ENCODE measurements at places on chromosomes 5 and 9.

DNA sequence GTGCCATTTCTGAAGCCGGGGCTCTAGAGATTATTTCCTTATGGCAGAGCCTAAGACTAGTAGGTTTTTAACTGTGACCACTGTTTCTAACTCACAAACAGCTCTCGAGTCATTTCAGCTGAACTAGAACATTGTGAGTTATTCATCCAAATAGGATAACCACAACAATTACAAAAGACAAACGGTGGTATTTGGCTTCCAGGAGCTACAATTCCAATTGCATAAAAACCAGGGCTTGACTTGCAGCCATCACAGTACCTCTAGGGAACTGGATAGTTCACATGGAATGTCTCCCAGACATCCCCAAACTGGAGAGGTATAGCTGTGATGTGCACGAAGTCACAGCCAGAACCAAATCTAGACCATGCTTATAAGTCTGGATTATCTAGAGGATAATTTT lies 224.8 kb downstream of the FAM114A2 start:
- no peak for DNase-seq

- DNase-seq, result no peak
Observed at GRCh38 chr9:35395706-35396101, 94.2 kb upstream of the RUSC2 start.

DNA sequence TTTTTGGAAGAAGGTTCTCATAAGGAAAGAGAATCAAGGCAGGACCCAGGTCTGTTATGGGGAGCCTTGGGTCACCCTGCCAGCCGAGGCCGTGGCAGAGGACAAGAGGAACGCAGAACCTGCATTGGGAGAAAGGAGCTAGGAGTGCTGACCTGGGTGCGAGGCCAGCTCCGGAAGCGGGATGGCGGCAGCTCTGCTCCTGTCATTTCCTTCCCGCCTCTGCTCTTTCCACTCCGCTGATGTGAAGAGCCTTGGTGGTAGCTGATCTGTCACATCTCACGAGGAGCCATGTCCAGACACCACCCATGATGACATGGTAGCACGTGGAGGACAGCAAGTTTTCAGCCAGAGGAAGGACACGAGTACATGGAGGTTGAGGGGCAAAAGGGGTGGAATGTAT lies 109.5 kb upstream of the COL5A1 start:
- peak; percentile 49 for DNase-seq

DNA sequence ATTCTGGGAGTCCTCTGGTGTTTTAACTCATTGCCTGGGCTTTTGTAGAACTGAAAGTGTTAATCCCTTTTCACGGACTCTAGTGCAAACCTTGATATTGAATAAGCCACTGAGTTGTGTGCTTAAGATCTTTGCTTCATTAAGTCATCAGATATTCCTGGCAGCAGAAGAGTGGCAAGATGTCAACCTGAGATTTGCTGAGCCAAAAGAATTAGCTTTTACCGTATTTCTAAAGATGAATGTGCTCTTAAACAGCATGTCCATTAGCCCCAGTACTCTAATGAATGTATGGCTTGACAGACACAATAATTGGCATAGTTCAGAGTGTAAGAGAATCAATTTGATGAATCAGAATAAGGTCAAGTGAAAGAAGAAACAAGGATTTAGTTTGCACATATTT lies 87.2 kb upstream of the CDH6 start:
- no peak for DNase-seq

- no peak for DNase-seq
Observed at GRCh38 chr9:11992866-11993265, 700.3 kb upstream of the TYRP1 start.

DNA sequence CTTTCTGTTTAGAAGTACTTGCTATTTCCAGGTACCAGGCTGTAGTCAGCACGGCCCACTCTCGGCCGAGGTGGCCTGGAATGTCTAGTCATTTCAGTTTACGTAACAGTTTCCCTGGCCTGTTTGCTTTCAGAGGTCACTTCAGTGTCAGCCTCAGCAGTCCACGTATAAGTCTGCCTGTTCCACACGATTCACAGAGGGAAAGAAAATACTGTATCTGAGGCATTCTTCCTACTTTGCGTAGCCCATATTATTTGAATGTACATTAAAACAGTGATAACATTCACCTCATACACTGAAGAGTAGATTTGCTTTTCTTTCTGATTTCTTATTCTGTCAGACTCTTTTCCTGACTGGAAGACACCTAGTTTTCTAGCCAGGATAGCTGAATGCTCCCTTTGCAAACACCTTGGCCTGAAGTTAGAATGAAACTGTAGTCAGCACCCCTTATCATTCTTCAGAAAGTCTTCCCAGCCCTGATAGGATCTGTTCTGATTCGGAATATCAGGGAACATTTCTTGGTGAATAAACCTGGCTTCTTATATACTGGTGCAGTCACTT lies 140.9 kb downstream of the AOPEP start:
- DNase-seq, result no peak

- DNase-seq, result no peak
Observed at GRCh38 chr9:14157191-14157590, 156.8 kb downstream of the NFIB start.

- DNase-seq, result no peak
Observed at GRCh38 chr9:69168709-69169217, 5.3 kb upstream of the TJP2 start.

GRCh38 chr9:14277761-14278160 lies 36.2 kb downstream of the NFIB start:
- DNase-seq, result no peak

DNA sequence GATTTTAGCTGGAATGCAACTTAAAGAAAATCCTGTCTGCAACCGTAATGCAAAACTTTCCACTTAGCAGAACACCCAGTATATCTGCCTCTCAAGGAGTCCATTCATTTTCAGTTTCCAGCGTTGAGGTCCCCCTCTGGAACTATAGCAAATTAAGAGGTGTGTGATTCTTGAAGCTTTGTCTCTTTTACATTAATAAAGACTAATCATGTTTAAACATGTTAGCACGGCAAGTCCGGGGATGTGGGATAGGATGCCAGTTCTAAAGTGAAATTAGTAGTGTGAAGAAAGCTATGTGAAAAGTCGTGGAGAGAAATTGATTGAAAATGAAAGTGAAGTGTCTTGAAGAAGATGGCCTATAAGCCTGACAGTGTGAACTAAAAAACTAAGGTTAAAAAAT lies 429.1 kb downstream of the NR2F1-AS1 start:
- no peak for DNase-seq

DNA sequence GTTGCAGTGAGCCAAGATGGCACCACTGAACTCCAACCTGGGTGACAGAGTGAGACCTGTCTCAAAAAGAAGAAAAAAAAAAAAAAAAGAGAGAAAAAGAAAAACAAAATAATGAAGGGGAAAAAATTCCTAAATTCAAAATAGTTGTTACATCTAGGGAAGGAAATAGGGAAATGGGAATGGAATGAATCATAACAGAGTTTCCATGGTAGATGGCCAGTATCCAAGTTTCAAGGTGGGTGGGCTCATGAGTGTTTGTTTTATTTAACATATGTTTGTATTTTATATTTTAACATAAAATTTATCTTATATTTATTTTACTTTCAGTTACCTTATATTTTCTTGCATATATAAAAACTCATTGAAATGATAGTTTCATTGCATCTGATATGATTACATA lies 215.6 kb downstream of the ARHGEF28 start:
- DNase-seq, result no peak

- DNase-seq, result no peak
Observed at GRCh38 chr5:126852091-126852571, 75.2 kb downstream of the LMNB1 start.

DNA sequence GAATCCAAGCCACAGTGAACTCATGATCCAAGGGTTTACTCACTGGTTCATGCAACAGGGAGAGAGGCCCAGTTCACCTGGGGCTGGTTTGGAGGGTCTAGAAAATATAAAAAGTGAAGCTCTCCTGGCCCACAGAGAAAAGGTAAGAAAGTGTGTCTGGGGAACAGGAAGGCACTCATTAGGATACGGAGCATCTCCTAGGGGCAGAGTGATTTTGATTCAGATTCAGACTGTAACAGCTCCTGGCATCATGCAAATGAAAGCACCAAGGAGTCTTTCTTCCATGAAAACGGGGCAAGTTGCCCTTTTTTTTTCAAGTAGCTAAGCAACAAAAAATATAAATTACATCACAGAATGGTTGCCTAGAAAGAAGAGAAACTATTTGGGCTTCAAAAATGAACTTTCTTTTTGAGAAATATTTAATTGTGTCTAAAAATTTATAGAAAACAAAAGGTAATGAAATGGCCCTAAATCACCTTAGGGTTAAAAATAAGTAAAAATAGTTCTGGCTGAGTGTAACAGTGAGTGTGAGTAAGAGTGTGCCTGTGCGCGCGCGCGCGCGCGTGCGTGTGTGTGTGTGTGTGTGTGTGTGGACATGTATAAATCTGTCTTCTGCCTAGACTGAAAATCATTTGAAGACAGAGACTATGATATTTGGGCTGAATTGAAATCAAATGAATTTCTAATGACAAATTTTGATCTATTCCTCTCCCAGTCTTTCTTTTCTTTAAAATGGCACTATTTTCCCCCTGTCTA lies 177.8 kb upstream of the ZNF462 start:
- DNase-seq, result no peak

- no peak for DNase-seq
Observed at GRCh38 chr9:104233366-104233765, 139.3 kb downstream of the SMC2 start.

DNA sequence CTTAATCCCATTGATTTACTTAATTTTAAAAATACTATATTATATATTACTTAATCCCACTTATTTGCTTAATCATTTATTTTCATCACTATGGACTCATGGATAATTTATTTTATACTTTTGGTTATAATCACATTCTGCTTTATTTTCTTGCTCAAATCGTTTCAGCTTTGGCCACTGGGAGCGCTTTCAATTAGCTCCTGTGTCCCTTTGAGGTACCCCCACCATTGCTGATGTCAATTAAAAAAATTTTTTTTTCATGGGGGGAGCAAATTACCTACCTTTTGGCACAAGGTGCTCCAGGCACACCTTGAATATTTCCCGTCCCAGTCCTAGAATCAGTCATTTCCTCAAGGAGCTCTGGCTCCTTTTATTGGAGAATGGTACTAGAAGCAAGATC lies 1.4 kb upstream of the TRIO start:
- no peak for DNase-seq

- no peak for DNase-seq
Observed at GRCh38 chr9:28456861-28457260, 883.6 kb upstream of the C9orf72 start.

DNA sequence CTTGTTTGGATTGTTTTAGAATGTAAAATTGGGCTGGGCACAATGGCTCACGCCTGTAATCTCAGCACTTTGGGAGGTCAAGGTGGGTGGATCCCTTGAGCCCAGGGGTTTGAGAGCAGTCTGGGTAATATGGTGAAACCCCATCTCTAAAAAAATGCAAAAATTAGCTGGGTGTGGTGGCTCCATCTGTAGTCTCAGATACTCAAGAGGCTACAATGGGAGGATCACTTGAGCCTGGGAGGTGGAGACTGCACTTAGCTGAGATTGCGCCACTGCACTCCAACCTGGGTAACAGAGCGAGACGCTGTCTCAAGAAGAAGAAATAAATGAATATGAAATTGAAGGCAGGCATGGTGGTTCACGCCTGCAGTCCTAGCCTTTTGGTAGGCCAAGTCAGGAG lies 21.3 kb downstream of the MAML1 start:
- DNase-seq, result no peak

GRCh38 chr9:72257814-72258213 lies 107.2 kb downstream of the ZFAND5 start:
- no peak for DNase-seq

- no peak for DNase-seq
Observed at GRCh38 chr5:73370095-73370494, 78.5 kb downstream of the FOXD1 start.

DNA sequence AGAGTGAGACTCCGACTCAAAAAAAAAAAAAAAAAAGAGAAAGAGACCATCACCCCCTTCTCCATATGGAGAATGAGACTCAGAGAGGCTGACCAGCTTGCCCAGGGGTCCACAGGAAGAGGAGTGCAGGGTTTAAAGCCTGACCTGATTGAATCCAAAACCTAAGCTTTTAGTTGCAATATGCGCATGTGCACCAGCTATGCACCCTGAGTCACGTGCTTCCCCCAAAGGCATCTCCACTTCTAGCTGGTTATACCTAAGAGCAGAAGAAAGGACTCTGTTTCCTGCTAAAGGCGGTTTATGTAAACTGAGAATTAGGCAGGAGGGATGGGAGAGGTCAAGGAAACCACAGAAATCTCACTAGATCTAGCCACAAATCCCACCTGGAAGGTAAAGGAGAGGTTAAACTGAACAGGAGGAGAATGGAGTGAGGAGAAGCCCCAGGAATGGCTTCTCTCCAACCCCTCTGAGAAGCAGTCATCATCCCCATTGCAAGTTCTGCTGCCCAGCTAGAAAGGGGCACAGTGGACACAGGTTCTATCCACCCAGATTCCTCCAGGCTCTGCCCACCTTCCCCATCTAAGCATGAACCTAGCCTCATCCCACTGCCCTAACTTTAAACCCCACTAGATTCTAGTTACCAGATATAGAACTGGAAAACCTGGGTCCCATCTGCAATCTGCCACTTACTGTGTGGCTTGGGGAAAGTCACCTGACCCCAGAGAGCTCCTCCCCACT lies 171.3 kb downstream of the ACTL7B start:
- no peak for DNase-seq

DNA sequence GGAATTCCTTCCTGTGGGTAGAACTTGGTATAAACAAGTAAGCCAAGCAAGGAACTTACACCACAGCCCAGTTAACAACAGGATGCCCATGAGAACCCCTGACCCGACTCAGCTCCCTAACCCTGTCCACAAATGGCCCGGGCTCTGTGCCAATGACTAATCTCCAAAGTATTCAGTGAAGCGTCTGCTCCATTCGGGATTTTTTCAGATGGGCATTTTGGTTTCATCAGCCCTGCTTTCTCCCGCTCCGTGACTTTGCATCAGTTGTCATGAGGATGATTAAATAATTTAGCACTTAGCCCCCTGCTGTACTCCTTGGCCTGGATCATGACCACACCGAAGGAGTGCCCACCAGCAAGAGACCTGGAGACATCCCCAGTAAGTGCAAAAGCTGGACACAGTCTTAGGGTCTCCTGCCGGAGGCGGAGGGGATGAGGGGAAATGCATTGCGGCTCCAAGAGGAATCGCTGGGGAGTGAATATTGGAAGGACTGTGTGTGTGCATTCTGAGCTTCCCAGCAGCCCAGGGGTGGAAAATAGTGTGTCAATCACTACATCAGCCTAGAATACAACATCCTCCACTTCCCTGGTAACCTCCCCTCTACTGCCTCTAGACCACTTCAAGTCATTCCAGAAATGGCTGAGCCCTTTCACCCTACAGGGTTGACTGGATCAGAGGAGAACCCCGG lies 41.4 kb upstream of the DNAH5 start:
- no peak for DNase-seq

DNA sequence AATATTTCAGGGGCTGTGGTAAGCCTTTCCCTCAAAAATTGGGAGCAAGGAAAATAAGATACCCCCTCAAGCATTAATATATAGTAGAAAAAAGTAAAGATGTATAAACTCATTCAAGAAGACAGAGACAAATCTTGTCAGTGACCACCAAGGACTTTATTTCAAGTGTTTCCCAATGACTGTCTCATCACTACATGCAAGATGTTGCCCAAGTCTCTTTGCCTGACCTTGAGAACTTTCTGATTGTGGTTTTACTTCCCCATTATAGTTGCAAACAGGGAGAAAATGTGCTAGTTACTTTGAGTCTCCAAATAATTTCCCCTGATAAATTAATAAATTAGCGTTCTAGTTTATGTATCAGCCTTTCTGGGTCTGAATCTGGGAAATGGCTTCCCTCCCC lies 4.0 kb upstream of the SLC46A2 start:
- DNase-seq, result no peak

Data from posterior cingulate gyrus (tissue), 11 donors.